ENCODE measurements at places on chromosomes 6 and 20.

DNA sequence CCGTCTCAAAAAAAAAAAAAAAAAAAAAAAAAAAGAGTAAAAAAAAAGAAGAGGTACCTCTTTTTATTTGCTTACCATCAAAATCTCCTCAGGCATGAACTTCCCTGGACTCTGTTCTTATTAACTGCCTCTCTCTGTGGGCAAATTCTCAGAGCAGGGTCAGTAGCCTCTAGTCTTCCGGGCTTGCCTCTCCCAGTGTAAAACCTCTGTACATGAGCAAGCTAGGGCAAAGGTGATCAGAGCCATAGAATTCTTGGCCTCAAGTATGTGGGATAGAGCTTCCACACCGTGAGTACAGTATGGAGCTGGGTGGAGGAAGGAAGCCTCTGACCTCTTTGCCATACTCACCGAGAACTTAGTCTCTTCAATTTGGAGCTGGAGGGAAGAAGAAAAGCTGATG, 58.5 kb downstream of the TRPC4AP start:
- no peak for DNase-seq

DNA sequence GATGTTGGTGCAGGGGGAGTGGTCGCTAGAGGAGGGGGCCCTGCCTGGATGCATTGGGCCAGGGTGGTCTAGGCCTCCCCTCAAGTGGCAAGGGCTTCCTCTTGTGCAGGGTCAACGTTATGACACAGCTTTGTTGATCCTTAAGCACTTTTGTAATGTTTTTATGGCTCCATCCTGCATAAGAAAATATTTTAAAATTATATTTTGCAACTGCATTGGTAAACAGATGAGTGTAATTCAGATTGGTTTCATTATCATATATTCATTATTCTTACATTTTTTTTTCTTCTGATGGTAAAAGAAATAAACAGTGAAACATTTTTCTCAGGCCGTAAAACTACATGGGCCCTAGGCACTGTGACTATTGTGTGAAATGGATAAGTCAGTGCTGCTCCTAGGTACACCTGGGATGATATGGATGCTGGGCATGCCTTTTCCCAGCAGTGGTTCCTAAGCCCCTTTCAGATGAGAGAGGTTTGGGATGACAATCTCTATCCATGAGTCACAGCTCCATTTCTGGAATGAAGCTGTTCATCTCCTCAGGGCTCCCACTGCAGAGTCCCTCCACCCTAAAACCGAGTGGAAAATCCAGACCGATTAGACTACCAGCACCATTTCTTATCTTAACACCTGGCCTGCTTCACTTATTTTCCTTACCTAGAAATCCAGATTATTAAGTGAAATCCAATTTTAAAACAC, 5.8 kb upstream of the SIM1 start:
- DNase-seq, result no peak

DNA sequence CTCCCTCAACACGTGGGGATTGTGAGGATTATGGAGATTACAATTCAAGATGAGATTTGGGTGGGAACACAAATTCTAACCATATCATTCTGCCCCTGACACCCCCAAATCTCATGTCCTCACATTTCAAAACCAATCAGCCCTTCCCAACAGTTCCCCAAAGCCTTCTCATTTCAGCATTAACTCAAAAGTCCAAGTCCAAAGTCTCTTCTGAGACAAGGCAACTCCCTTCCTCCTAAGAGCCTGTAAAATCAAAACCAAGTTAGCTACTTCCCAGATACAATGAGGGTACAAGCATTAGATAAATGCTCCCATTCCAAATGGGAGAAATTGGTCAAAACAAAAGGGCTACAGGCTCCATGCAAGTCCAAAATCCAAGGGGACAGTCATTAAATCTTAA, 39.6 kb upstream of the PLAGL1 start:
- no peak for DNase-seq

DNA sequence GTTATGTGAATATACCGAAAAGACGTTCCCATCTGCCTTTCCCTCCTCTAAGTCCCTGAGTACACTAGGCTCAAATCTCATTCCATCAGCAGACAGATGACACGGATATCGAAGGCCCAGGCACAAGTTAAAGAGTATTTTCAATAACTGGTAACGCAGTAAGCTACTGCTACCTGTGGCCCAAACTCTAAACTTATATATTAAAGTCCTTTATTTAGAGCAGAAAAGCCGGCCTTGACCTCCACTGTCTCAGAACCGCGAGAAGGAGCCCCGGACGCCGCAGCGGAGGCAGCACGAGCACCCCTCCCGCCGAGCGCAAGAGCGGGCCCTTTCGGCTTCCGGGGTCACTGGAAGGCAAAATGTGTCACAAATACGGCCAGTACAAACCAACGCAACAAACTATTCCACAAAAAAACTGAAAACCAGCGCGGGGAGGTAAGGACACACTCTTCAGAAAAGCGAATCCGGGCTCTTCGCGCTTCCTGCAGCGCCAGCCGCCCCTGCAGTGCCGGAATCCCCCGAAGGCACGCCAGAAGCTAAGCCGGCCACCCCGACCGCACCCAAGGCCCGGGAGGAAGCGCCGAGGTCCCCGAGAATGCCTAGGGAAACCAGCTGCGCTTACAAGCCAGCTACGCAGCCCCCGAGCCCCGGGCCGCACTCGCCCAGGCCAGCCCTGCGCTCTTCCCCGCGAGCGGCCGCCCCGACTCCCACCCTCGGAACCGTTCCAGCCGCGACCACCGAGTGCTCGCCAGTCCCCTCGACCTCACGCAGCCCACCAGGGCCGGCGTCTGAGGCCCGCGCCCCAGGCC, 681 bp downstream of the DIDO1 start:
- DNase-seq, result peak; percentile 43

- DNase-seq, result no peak
Measured at GRCh38 chr20:60238992-60239660, 280.9 kb downstream of the CDH26 start.

DNA sequence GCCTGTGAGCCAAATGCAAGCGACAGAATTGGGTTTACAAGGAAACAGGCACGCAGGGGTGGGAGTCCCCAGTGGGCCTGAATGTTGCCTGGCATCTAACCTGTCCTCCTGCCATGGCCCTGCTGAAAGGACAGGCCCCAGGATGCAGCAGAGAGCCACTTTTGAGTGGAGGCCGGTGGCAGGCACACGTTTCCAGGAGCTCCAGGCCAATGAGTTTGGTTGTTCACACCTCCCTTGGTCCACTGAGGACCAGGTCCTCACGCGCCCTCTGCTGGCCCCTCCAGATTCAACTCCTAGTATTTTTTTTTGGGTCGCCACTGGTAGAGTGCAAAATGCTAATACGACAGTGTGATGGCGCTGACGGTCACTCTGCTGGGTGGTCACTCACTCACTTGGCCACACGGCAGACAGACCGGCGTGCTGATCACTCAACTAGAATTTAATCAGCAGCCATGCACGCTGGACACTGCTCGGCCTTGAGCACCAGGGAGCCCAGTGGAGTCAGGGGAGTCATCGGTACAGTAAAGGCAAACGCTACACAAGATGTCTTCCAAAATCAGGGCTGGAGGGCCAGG, 81.7 kb upstream of the NFATC2 start:
- peak; percentile 62 for DNase-seq

DNA sequence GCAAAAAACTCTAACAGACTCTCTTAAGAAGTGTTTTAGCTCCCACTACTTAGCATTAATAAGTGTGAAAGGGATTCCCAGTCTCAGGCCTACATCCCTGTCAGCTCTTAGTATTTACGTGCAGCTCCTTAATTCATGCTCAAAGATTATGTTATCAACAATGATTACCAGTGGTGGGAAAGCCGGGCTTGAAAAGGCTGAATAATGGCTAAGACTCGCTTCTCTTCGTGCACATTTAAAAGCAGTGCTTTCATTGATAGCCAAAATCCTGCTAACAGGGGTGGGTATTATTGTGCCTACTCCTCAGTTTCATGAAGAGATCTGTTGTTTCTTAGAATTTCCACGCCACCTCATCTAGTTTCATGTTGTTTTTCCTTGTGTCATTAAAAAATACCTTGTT, 518.8 kb downstream of the GRIK2 start:
- DNase-seq, result no peak

DNA sequence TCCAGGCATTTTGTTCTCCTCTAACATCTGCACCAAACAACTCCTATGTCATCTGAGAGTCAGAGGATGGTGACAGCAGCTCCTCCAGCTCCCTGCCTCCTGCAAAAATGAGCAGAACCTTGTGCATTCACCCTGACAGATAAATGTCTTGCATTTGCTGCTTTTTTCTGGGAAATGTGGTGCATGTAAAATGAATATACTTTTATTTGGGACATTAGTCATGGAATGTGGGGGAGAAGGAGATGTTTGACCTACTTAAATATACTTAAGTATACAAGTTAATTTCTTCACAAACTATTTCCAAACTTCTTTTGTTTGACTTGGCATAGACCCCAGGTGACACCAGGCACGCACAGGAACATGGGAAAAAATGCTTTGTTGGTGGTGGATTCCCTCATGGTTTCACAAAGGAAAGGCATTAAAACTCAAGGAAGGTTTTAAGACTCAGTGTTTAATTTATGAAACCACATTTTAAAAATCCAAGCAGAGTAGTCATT, 181.8 kb upstream of the MCHR2 start:
- peak; percentile 94 for DNase-seq

GRCh38 chr20:2946988-2947961, 74.0 kb downstream of the PTPRA start:
- peak; percentile 81 for DNase-seq

DNA sequence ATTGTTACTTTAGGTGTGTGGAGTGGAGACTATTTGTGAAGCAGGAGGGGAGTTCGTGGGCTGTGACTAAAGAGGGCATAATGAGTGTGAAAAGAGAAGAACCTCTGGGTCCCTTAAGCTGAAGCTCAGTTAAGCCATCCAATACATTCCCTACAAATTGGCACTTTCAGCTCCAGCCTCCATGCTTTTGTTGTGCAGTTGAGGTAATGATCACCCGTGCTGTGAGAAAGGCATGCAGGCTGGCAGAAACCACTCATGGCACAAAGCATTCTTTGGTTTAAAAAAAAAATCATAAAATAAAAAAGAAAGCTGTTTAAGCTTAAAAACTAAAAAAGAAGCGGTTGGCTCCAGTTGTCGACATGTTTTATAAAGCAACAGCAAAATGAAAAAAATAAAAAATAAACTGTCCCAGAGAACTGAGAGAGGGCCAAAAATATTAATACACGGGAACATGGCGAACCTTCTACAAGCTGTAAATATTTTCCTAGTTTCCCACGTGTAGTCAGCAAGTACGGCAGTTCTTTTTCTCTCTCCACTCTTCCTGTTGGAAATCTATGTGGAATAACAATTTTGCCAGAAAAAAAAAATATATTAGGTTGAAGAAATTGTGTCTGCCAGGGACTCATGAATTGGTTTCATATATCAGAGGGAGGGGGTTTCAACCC, 82.2 kb downstream of the ANKRD60 start:
- DNase-seq, result no peak

DNA sequence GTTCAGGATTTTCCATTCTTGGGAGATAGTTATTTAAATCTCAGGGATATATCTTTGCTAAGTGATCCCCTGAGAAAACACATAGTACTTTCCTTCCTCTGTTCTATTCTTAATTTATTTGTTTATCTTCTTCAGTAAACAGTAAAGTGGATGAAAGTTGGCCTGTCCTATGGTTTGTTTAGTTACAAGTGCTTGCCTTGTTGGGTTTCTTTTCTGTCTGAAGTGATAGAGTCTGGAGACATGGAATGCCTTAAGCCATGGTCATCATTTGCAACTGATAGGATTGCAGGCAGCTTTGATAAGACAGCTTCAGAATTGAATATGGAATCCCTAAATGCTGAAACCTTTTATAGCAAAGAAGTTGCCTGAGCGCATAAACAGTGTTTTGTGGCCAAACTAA, 4.9 kb downstream of the ADGRG6 start:
- DNase-seq, result no peak

- DNase-seq, result no peak
Measured at GRCh38 chr6:89287351-89288028, 27.6 kb downstream of the GABRR2 start.

DNA sequence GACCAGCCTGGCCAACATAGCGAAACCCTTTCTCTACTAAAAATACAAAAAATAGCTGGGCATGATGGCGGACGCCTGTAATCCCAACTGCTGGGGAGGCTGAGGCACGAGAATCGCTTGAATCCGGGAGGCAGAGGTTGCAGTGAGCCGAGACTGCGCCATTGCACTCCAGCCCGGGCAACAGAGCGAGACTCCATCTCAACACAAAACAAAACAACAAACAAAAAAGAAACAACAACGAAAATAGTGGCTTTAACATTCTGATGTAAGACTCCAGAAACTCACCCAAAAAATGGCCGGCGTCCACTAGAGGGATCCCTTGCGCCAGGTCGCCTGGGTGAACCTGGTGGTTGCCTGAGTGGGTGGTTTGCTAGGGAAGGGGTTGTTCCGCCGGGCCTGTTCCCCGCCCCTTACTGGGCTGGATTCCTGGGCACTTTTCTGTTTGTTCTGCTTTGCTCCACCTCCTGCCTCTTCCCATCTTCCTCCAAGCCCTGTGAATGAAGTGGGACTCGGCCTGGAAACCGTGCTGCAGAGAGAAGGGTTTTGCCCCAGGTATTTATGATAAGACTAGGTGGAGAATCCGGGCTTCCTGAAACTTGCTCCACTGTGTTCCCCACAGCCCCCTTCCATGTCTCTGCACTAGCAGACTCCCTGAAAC, 1.5 kb downstream of the PABPC1L start:
- DNase-seq, result peak; percentile 58

GRCh38 chr20:59682603-59683002, 78.3 kb downstream of the PHACTR3 start:
- no peak for DNase-seq

DNA sequence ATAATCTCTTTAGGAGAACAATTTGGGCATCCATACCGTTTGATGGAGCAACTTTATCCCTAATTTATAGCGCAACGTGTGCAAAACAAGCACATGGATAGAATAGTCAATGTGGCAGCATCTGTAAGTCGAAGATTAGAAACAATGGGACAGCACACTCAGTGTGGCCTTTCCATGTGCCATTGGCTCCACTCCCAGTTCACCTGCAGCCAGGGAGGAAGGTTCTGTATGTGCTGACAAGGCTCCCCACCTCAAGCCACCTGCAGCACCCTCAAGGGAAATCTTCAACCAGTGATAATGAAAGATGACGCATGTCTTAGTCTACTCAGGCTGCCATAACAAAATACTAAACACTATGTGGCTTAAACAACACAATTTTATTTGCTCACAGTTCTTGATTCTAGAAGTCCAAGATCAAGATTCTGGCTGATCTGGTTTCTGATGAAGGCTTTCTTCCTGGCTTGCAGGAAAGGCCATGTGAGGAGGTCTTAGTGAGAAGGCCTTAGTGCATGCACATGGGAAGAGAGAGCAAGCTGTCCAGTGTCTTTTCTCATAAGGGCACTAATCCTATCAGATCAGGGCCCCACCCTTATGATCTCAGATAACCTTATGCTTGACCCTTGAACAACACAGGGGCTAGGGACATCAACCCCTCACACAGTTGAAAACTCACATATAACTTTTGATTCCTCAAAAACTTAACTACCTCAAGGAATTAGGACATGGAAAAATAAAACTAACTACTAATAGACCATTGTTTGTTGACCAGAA, 34.9 kb upstream of the SHLD1 start:
- DNase-seq, result no peak

DNA sequence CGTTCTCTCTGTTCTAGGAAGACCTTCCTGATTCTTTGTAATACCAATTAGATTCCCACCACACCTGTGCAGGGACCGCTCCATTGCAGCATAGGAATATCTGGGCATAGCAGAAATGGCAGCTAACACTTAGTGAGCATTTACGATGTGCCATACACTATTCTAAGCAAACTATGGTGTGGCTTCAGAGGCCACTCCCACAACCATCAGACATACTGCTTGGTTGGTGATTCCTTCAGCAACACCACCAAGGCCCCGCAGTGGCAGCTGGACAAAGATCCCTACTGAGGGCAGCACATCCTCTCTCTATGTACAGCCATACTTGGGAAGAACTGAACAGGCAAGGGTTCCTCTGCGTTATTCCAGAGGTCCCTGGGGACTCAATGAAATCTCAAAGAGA, 6.2 kb downstream of the KCNK5 start:
- DNase-seq, result no peak
